ENCODE measurements at places on chromosomes 6 and 20.

DNA sequence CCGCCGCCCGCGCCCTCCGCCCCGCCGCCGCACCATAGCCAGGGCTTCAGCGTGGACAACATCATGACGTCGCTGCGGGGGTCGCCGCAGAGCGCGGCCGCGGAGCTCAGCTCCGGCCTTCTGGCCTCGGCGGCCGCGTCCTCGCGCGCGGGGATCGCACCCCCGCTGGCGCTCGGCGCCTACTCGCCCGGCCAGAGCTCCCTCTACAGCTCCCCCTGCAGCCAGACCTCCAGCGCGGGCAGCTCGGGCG lies 1.5 kb downstream of the FOXC1 start:
- no peak for DNase-seq

GRCh38 chr20:12372557-12372956 lies 454.9 kb downstream of the BTBD3 start:
- DNase-seq: no peak

DNA sequence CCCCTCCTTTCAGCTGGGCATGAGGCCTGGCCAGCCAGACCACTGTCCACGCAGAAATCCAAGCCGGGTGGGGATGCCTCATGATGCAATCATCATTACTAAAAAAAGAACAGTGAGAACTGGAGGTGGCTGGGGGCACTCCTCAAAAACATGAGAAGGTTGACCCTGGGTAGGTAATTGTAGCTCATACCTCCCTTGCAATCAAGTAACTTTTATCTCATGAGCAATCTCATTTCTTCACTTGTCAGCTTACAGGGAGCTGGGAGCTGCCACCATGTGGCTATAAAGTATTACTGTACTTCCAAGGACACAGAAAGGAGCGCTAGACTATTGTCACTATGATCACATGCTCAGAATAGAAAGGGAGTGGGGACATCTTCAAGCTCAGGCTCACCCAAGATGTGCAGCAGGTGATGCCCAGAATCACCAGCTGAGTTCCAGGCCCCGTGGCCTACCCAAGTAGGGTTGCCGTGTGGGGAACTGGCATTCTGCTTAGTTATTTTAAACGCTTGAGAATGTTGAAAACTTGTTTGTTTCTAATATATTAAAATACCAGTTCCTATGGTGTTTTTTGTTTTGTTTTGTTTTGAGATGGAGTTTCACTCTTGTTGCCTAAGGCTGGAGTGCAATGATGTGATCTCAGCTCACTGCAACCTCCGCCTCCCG lies 3.0 kb upstream of the CDH26 start:
- peak; percentile 52 for DNase-seq

DNA sequence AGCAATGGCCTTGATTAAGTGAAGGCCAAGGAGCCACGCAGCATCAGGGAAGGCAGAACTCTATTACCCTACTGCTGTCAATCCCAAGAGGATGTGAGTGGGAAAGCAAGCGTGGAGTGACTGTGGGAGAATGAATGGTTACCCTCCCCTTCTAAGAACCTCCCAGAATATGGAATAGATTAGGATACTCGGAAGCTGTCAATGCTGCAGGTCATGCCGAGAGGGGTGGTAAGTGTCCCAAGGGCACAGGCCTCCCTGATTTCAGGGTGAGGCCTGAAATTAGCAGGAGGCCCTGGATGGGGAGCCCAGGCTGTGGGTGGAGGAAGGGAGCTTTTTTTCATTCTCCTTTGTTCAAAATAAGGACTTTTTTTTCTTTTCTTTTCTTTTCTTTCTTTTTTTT lies 179.9 kb upstream of the JAG1 start:
- DNase-seq: no peak

DNA sequence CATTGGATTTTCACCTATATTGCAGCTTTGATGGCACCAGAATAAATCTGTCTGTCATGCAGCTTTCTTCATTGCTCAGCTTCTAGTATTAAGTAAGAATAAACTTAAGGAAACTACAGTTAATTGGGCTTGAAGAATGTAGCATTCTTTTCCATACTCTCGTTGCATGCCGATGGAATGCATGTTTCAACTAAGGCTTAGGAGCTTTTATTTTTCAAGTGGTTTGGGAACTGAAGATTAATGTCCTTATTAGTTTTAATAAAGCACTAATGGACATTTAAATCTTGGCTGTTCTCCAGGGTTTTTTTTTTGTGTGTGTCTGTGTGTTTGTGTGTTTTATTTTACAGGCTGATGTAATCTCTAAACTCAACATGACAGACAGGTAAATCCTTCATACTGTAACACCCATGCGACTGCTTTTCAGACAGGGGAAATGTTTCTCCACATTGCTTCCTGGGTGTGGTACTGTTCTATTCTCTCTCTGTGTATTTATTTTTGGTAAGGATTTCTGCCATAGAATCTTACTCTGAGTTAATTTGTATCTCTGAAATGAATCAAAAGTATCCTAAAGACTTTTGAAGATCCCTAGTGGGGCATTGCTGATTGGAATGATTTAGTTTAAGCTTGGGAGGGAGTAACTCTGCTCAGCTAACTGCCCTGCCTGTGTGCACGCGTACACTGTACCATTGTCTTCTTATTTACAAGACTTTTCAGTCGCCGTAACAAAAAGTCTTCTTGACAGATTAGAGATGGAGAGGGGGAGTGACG lies 38.0 kb downstream of the SLC9A8 start:
- no peak for DNase-seq

GRCh38 chr6:83592770-83593394 lies 80.5 kb downstream of the PRSS35 start:
- no peak for DNase-seq

Data from NCI-H2107 (cell line).